Upper lobe of right lung (tissue), 1 donor: ENCODE measurements at places on chromosomes 11 and 22. TPM values are rescaled to one million over a fixed set of nuclear protein-coding genes. Genes with fewer than 3 reads are reported as not detected.

DRICH1 gene
- 0.96 TPM for total RNA-seq

MRGPRX3 gene
- not detected for total RNA-seq

DNA sequence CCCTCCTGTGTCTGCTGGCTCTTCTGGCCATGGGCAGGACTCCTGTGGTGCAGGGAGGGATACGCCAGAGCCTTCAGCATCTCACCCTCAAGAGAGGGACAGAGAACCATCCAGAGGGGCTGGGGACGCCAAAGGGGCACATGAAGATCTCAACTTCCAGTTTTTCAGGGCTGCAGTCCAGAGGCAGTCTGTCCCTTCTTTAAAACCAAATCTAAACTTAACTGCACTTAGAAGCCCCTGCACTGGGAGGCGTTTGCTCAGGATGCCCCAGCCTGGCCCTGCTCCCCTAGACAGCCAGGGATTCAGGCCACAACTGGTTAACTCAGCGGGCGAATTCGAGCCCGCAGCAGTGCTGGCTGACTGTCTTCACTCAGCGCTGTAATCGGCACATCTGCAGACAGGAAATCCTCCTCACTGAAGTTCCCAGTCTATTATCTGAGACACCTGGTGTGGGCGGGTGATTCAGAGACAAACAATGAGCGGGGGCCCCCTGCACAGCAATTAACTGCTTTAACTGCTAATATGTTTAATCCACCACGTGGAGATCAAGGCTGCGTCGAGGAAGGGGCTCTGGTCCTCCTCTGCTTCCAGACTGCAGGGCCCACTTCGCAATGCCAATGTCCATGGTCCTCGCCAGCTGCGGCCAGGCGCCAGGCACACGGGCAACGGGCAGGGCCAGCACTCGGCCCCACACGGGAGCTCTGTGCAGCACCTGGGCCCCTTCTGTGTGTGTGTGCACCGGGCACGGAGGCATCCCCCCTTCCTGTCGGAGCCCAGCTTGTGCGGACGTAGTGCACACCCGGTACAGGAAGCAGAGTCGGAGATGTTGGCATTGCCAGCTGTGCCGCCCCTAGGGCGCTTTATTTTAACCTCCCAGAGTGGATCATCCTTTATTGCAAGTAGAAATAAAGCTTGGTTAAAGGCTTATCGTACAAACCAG lies 36.9 kb upstream of the GNB1L start:
- DNase-seq: no peak
- H3K4me3 ChIP-seq: peak overlapping the region; percentile 8
- H3K36me3 ChIP-seq: peaks cover 19% of the 10 kb centered on the region
- H3K4me1 ChIP-seq: peaks cover 28% of the 10 kb centered on the region
- no peaks in the 10 kb centered on the region for H3K27me3 ChIP-seq
- peak overlapping the region; percentile 55 for H3K27ac ChIP-seq

DNA sequence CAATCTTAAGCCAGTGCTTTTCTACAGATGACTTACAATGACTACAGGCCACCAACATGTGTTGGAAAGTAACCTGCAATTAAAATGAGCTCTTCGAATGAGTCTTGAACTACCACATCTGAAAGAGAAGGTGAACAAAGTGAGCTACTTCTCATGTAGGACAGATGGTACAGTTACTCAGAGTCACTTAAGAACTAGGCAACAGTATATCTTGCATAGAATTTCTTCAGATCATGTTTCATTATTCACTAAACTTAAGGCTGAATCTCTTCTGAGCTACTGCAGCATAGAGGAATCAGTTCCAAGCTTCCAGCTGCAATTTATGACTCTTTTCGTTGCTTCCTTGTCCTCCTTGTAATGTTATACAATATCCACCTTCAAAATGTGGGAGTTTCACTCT lies 270.9 kb downstream of the TTC28 start:
- H3K4me3 ChIP-seq: no peak overlapping the region
- no peaks in the 10 kb centered on the region for H3K4me1 ChIP-seq
- H3K36me3 ChIP-seq: no peaks in the 10 kb centered on the region
- no peaks in the 10 kb centered on the region for H3K27me3 ChIP-seq

GRCh38 chr11:21614961-21615360 lies 577.9 kb upstream of the ANO5 start:
- no peak for DNase-seq
- no peaks in the 10 kb centered on the region for H3K27me3 ChIP-seq
- no peaks in the 10 kb centered on the region for H3K36me3 ChIP-seq
- no peaks in the 10 kb centered on the region for H3K4me1 ChIP-seq

- no peak for DNase-seq
- no peak overlapping the region for H3K27ac ChIP-seq
- no peaks in the 10 kb centered on the region for H3K27me3 ChIP-seq
- no peak overlapping the region for H3K4me3 ChIP-seq
Measured at GRCh38 chr11:121696177-121696871, 243.6 kb upstream of the SORL1-AS1 start.

DNA sequence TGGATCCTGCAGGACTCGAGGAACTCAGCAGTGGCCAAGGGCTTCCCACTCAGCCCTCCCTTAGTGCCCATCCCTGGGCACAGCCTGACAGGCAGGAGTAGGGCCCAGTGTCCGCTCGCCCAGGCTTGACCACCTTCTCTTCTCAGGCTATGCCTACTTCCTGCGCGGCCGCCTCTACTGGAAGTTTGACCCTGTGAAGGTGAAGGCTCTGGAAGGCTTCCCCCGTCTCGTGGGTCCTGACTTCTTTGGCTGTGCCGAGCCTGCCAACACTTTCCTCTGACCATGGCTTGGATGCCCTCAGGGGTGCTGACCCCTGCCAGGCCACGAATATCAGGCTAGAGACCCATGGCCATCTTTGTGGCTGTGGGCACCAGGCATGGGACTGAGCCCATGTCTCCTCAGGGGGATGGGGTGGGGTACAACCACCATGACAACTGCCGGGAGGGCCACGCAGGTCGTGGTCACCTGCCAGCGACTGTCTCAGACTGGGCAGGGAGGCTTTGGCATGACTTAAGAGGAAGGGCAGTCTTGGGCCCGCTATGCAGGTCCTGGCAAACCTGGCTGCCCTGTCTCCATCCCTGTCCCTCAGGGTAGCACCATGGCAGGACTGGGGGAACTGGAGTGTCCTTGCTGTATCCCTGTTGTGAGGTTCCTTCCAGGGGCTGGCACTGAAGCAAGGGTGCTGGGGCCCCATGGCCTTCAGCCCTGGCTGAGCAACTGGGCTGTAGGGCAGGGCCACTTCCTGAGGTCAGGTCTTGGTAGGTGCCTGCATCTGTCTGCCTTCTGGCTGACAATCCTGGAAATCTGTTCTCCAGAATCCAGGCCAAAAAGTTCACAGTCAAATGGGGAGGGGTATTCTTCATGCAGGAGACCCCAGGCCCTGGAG lies 3.3 kb upstream of the SMARCB1 start:
- no peak for DNase-seq
- H3K36me3 ChIP-seq: no peaks in the 10 kb centered on the region

SHISA8 gene
- not detected for total RNA-seq

GRCh38 chr11:96199563-96200025 lies 143.4 kb downstream of the MAML2 start:
- H3K4me1 ChIP-seq: peaks cover 36% of the 10 kb centered on the region
- no peak overlapping the region for H3K4me3 ChIP-seq
- H3K27ac ChIP-seq: peak overlapping the region; percentile 14
- no peak for DNase-seq
- H3K36me3 ChIP-seq: no peaks in the 10 kb centered on the region

DNA sequence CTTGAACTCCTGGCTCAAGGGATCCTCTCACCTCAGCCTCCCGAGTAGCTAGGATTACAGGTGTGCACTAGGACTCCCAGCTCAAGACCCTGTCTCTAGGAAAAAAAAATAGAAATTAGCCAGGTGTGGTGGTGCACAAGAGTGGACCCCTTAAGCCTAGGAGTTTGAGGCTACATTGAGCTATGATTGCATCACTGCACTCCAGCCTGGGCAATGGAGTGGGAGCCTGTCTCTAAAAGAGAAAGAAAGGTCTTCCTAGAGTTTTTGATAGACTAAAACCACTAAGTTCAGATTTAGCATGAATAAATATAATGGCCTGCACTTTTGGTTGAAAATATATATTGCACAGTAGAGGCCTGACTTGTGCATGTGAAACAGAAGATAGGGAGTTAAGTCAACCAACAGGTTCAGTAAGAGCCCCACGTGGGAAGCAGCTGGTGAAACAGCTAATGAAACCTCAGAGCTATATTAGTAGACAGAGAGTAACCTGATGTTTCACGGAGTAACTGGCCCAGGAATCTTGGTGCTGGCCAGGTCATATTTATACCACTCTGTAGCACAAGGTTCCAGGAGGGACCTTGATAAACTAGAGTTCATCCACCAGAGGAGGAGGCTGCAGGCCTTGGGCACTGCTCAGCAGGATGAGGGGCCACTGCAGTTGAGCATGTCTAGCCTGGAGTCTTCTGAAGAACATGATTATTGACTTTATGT lies 4.6 kb upstream of the MICAL3 start:
- H3K4me1 ChIP-seq: peaks cover 6% of the 10 kb centered on the region
- H3K4me3 ChIP-seq: no peak overlapping the region
- no peak for DNase-seq
- no peak overlapping the region for H3K27ac ChIP-seq
- peaks cover 30% of the 10 kb centered on the region for H3K27me3 ChIP-seq
- no peaks in the 10 kb centered on the region for H3K36me3 ChIP-seq

GRCh38 chr11:131955904-131956303 lies 585.5 kb downstream of the NTM start:
- H3K4me3 ChIP-seq: no peak overlapping the region
- H3K36me3 ChIP-seq: no peaks in the 10 kb centered on the region
- no peak for DNase-seq
- H3K27ac ChIP-seq: no peak overlapping the region
- H3K27me3 ChIP-seq: no peaks in the 10 kb centered on the region

DNA sequence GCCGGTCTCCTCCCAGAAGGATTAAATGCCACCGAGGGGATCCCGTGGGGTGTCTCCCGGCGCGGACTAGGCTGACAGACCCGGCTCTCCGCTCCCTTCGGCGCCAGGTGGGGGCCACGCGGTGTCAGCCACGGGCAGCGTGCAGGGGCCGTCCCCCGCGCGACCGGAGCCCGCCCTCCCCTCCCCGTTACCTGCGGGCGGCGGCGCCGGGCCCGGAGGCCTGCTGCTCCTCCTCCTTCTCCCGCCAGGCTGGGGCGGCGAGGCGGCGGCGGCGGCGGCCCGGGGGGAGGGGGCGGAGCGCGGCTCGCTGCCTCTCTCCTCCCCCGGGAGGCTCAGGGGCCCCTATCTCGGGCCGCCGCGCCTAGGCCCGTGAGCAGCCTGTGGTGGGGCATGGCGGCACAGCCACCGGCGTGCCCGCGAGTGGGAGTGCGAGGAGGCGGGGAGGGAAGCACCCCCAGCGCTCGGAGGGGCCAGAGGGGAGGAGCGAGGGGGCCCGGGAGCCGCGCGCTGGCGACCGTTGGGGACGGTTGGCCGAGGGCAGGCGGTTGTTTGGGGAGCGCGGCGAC lies 450 bp downstream of the ZBTB44 start:
- no peaks in the 10 kb centered on the region for H3K36me3 ChIP-seq
- peak overlapping the region; percentile 90 for H3K27ac ChIP-seq
- peaks cover 22% of the 10 kb centered on the region for H3K4me1 ChIP-seq
- no peaks in the 10 kb centered on the region for H3K27me3 ChIP-seq

DNA sequence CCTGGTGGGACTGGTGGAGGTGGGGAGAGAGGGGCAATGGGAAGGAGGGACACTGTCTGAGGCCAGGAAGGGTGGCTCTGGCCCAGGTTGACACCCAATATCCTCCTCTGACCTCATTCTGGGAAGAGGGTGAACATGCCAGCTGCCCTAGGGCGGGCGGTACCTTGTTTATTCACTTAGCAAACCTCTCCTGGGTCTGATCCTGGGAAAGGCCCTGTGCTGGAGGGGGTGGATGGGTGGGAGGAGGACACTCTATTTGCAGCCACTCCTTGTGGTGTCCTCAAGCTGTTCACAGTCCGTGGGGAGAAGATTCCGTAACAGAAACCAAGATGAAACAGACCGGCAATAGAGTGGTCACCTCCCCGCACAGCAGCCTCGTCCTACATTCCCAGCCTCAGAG lies 49.7 kb upstream of the EIF3D start:
- no peak for DNase-seq
- no peaks in the 10 kb centered on the region for H3K36me3 ChIP-seq
- H3K27ac ChIP-seq: no peak overlapping the region
- H3K4me3 ChIP-seq: no peak overlapping the region

GRCh38 chr22:42074132-42074811 lies at the start of gene PHETA2:
Gene PHETA2 (plus strand): TSS chr22:42074248. CDS start chr22:42077294, 3,046 bp downstream.
- DNase-seq: peak; percentile 85
- no peaks in the 10 kb centered on the region for H3K27me3 ChIP-seq
- no peaks in the 10 kb centered on the region for H3K36me3 ChIP-seq
- H3K4me3 ChIP-seq: peak within 1 kb of the TSS; percentile 65
- H3K27ac ChIP-seq: peak within 1 kb of the TSS; percentile 90

- H3K27ac ChIP-seq: no peak overlapping the region
- no peaks in the 10 kb centered on the region for H3K27me3 ChIP-seq
- H3K4me1 ChIP-seq: peaks cover 5% of the 10 kb centered on the region
- no peak for DNase-seq
- no peak overlapping the region for H3K4me3 ChIP-seq
- H3K36me3 ChIP-seq: no peaks in the 10 kb centered on the region
Measured at GRCh38 chr11:76655501-76656049, 15.0 kb downstream of the LRRC32 start.

DNA sequence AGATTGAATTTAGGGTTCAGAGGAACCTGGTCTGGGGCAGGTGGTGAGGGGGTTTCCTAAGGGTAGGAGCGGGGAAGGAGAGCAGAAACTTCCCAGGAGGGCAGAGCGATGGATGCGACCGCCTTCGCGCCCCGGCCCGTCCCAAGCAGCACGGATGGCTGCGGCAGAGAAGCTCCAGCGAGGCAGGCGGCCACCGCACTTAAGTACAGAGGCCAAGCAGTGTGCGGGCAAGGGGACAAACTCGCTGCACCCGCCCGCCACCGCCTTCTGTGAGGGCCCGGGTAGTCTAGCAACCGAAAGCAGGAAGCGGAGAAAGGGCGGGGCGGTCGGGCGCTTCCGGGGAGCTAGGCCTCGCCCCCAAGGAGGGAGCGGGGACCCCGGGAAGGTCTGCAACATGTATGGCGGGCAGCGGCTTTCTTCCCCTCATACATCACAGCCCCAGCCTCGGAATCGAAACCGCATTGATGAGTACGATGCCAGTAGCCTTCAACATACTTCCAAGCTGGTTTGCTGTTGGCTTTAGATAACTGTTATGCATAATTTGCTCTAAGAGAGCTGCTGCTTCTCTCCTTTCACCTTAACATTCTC lies at the start of gene AGBL2:
AGBL2 (minus strand) TSS at position 288 of the 588 bp plus-strand sequence. CDS start 719 bp downstream, outside the sequence.
- peaks cover 43% of the 10 kb centered on the region for H3K36me3 ChIP-seq
- H3K4me3 ChIP-seq: peak within 1 kb of the TSS; percentile 81
- H3K4me1 ChIP-seq: no peaks in the 10 kb centered on the region
- H3K27ac ChIP-seq: peak within 1 kb of the TSS; percentile 85
- DNase-seq: peak; percentile 90
- H3K27me3 ChIP-seq: no peaks in the 10 kb centered on the region
